ENCODE measurements at places on chromosomes 7 and 10.

DNA sequence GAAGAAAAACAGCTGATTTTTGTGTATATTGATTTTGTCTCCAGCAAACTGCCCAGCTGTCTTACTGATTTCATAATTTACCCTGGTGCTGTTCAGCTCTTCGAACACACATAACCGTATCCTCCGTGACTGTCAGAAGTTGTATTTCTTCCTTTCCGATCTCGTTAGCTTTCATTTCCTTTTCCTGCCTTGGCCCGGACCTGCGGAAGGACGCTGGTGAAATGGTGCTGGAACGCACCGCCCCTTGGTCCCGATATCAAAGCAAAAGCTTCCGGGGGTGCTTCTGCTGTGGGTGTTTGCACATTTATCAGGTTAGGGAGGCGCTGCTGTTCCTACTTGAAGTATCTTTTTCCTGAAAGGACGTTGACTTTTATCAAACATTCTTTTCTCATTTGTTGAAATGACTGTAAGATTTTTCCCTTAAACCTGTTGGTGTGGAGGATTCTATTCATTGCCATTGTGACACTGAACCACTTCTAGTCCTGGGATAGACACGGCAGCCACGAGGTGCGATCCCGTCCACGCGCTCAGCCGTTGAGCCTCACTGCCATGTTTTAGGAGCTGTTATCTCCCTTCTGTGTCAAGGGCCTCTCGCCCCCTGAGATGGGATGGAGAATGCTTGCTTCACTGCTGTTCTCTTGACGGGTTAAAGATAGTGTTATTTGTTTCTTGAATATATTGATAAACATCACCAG, 72.6 kb downstream of the FOXL3 start:
- DNase-seq, result no peak

- DNase-seq, result no peak
Observed at GRCh38 chr10:88982366-88982765, 8.2 kb upstream of the FAS start.

DNA sequence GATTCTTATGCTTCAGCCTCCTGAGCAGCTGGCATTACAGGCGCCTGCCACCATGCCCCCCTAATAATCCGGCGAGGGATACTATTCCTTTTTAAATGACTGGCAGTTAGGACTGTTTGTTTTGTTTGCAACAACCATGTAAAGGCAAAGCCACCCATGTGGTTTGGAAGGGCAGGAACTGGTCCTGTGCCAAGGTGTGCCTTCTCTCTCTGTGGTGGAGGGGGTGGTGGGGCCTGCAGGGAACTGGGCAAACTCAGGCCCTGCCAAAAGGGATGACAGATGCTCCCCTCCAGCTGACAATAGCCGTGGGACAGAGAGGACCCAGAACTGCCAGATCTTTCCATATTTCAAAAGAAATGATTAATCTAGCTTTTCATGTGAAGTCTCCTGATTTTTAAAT, 23.5 kb upstream of the WAPL start:
- no peak for DNase-seq

GRCh38 chr7:81908220-81908619, 138.4 kb upstream of the HGF start:
- no peak for DNase-seq

DNA sequence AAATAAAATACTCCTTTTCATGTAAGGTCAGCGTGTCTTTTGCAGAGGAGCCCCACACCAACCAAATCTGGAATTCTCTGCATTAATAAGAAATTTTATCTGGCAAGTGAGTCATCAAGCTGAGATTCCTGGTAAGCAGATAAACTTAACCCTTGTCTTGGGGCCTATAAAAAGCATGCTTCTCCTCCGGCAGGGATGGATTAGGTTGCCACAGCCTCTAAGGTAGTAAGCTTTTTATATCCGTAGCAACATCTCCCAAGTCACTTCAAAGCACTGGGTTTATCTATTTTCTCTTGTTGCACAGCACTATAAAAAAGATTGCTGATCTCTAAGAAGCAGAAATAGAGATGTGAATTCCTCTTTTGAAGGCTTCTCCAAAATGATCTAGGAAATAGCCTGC, 202.8 kb upstream of the NOBOX start:
- DNase-seq, result no peak

DNA sequence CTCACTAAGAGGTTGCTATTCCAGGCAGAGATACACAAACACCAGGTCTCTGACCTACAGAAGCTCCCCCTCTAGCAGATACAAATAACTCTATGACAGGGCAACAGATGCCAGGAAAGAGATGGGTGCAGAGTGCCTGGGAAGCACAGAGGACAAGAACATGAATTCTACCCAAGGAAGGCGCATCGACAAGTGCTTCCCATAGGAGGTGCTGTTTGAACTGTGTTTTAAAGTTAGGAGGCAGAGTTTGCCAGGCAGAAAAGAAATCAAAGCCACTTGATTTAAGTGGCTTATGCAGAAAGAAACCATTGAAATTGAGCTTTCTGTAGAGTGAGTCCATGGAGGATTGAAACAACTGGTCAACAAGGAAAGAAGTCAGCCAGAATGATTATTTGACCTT, 35.3 kb upstream of the EGR2 start:
- no peak for DNase-seq

DNA sequence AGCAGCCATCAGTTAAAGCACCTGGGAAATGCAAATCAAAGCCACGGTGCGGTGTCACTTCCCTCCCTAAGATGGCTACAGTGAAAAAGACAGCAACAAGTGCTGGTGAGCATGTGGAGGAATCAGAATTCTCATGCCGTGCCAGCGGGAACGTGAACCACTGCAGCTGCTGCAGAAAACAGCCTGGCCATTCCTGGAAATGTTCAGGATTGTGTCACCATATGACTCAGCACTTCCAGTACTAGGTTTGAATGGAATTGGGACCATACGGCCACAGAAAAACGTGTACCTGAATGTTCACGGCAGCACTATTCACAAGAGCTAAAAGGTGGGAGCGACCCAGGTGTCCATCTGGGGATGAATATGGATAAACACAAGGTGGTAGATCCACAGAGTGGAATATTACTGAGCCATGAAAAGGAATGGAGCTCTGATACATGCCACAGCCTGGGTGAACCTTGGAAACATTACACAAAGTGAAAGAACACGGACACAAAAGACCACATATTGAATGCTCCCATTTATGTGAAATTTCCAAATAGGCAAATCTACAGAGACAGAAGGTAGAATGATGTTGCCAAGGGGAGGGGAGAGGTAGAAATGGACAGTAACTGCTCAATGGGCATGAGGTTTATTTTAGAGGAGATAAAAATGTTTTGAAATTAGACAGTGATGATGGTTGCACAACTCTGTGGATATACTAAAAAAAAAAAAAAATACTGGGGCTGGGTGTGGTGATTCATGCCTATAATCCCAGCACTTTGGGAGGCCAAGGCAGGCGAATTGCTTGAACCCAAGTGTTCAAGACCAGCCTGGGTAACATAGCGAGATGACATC, 61.6 kb downstream of the MICALL2 start:
- DNase-seq, result no peak
